GOT3 (cell line): ENCODE measurements at places on chromosomes 13 and 19.
A peak's percentile ranks its signal among the peaks of the same experiment; 100 is the strongest.

- no peak for DNase-seq
Measured at GRCh38 chr19:39212375-39212742, 8.3 kb upstream of the SYCN start.

- DNase-seq, result no peak
Measured at GRCh38 chr13:99969919-99970650, 1.5 kb downstream of the ZIC5 start.

- DNase-seq, result no peak
Measured at GRCh38 chr13:50829896-50830295, 13.6 kb downstream of the DLEU7 start.

DNA sequence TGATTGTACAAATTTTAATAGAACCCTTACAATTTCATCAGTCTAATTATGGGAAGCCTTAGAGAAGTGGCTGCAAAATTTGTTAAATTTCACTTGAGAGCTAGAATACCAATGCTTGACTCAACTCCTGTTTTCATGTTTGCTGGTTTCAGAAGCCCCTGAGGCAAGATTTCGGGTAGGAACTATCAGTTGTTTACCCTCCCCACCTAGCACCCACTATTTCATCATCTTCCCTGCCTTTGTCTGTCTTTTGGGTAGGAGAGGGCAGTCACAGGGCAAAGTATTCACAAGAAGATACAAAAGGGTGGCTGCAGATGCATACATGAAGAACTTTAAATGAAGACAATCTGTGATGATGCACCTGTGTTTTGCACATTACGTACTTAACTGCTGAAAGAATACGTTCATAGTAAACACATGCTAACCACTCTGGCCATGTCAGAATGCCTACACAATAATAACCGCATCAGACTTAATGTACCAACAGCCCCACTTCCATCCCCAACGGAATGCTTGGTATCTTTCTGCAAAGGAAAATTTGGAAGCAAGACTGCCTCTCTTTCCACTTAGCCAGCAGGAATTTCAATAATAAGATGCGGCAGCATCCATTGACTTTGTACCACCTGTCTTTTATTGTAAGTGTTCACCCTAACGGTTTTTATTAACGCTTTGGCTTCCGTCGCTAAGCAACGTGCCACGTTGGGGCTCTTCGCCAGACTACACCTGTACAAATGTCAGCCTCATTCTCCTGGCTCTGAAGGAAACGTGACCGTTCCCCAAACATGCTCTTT is 30.4 kb downstream of the TPT1 start:
- DNase-seq, result no peak

DNA sequence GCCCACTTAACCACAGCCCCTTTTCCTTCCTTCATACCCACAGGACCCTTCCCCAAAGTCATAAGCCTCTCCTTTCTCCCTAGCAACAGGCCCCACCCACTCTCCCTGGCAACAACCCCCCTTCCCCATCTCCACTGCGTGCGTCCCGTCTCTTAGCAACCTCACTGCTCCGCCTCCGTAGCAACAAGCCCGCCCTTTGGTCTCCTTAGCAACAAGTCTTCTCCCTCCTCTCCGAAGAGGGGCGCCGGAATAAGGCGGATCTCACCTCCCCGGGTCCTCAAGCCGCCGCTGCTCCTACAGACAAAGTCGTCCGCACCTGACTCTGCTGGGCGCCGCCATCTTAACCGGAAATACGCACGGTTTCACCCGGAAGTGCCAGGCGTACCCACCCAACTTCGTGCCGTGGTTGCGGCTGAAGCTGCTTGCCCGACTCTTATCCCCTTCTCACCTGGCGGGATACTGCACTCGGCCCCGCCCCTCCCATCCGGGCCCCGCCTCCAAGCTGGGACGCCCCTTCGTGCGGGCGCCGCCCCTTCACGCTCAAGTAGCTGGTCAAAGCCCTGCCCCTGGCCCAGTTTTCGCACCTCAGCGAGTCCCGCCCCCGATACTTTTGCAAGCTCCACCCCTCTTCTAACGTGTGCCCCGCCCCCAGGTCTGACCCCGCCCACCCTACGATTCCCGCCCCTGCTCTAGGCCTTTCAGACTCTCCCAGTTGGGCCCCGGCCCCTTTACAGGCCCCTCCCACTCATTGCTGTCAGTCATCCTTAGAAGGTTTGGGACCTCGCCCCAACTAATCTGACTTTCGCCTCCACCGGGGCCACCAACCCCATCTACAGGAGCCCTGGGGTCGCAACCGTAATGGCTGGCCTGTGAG is at the start of gene HSPBP1:
TSS of gene HSPBP1 (minus strand) at position 341 of the 874 bp plus-strand sequence. CDS start 502 bp downstream, outside the sequence.
- peak; percentile 47 for DNase-seq

DNA sequence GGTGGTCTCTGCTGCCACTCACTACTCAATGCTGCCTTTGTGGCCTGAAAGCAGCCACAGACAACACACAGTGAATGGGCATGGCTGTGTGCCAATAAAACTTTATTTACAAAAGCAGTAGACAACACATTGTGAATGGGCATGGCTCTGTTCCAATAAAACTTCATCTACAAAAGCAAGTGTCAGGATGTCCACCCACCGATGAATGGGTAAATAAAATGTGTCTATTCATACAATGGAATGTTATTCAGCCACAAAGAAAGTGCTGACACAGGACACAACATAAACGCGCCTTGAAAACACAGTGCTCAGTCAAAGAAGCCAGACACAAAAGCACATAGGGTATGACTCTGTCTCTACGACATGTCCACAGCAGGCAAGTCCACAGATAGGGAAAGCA is 20.1 kb downstream of the ZSCAN5A start:
- no peak for DNase-seq
